ENCODE measurements at places on chromosomes 11 and 22.

- no peak for DNase-seq
Observed at GRCh38 chr22:30989474-30989873, 20.4 kb downstream of the TUG1 start.

DNA sequence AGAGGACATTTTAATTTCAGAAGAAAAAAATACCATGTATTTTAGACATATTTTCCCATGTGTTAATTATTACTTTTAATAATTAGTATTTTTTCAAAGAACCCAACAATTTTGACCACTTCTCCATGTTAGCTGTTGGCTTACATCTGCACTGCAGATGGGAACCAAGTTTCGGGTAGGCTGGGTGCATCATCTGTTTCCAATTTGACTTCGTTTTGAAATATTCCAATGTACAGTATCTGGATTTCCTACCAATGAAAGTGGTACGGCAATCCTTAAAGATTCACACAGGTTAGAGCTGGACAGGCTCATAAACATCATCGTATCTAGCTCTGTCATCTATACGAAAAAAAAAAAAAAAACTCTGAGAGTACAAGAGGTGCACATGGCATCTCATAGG, 670.2 kb downstream of the OPCML start:
- no peak for DNase-seq

- DNase-seq, result no peak
Observed at GRCh38 chr22:39738746-39739145, 154.8 kb downstream of the ENTHD1 start.

DNA sequence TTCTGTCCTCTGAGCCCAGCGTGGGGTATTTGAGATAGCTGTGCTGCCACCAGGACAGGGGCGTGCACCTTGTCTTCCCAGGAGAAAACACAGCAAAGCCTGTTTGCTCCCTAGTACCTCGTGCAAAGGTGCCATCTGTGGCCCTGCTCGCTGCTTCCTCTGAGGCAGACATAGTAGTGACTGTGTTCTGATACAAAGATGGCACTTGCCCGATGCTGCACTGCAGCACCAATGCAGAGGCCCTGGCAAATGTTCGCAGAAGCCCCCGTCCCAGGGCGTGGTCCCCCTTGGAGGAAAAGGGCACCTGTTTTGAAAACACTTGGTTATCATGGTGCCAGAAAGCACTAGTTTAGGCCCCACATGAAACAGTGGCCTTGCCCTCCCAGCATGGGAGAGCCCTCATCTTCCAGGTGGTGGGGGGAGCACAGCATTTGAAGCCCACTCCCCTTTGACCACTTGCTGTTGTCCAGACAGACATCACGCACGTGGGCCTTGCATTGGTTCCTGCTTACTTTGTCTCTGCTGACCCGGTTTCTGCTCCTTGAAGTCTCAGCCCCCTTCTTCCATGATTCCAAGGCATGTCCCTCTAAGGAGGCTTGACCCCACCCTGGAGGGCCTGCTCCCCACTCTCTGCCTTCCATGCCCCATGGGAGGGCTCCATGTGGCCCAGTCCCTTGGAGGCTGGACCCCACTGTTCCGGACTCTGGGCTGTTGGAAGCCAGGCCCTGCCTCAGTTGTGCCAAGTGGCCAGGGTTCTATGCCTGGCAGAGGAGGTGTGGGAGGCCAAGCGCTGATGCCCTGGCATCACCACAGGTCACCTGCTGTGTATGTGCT, 109.4 kb downstream of the KCNQ1OT1 start:
- no peak for DNase-seq

GRCh38 chr11:109421981-109422869, at the start of gene C11orf87:
TSS of gene C11orf87 (plus strand) at chr11:109422190. CDS start at chr11:109423634, 1,444 bp downstream.
- no peak for DNase-seq

DNA sequence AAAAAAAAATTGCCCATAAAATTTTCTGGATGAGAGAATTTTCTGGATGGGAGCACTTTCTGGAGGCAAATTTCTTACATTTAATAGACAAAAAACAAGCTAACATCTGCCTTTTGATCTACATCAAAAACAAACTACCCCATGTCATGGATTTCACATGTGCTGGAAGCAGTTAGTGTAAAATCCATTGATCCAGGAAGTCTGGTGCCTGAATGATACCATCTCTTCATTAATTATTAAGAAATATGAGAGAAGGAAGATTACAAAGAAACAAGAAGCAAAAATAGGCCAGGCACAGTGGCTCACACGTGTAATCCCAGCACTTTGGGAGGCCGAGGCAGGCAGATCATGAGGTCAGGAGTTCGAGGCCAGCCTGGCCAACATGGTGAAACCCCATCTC, 53.2 kb upstream of the FAM181B start:
- no peak for DNase-seq

All from activated T-helper 9 cell treated with anti-CD3 and anti-CD28 coated beads, Interleukin-2, amount 50 U/mL, for 16 hours (primary cell).